ENCODE measurements at places on chromosomes 5 and 9.
A peak's percentile ranks its signal among the peaks of the same experiment; 100 is the strongest.

DNA sequence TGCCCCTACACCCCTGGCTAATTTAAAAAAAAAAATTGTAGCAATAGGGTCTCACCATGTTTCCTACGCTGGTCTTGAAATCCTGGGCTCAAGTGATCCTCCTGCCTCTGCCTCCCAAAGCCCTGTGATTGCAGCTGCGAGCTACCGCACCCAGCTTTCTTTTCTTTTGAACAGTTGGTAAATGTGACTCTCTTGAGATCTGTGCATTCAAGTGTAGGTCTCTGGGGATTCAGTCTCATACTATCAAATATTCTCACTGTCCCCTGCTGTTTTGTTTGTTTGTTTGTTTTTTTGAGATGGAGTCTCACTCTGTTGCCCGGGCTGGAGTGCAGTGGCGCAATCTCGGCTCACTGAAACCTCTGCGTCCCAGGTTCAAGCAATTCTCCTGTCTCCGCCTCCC lies 42.3 kb upstream of the CXXC5 start:
- no peak for DNase-seq

DNA sequence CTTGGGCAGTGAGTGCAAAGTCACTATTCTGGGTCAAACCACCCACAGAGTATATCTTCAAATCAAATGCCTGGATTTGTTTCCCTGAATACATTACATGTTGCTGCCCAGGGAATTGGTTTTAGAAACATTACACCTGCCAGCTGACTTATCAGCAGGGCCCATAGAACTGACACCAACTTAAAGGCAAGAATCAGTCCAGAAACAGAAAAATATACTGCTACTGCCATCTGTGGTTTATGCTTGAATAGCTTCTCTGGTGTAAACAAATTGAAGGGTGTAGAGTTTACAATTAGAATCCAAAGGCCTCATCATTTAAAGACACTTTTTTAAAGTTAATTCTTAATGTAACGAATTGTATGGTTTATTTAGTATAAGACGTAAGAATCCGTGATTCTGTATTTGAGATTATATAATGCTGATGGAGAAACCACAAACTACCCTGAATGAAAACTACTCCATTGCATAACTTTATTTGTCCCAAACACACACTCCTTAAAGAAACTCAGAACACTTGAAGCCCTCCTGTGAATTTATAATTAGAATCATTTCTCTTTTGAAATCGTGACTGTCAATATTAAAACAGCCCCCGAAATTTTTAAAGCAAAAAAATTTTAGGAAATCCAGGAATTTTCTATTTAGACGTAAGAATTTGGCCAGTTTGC lies 6.2 kb downstream of the NR6A1 start:
- peak; percentile 78 for DNase-seq

- DNase-seq = no peak
These were observed 73.9 kb downstream of the VAV2 start for GRCh38 chr9:133918111-133918813.

DNA sequence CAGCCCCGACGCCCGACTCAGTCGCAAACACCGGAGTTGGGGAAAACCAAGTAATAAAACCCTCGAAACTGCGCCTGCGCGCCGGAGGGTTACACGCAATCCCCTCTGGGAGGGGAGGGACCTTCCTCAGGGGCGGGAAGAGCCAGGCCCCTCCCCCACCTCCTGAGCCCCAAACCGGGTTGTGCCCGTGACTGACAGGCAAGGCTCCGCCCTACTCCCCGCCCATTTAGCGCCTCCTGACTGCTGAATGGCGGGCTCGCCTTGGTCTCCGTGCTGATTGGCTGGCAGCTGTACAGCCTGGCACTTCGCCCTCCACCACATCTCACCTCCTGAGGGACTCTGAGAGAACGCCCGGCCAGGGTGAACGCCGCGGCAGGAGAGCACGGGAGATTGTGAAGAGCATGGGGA lies at the start of gene PRDM9:
Gene PRDM9, plus strand, starts transcription at position 332 of the 408 bp plus-strand sequence. CDS start 1,425 bp downstream, outside the sequence.
- DNase-seq = no peak

DNA sequence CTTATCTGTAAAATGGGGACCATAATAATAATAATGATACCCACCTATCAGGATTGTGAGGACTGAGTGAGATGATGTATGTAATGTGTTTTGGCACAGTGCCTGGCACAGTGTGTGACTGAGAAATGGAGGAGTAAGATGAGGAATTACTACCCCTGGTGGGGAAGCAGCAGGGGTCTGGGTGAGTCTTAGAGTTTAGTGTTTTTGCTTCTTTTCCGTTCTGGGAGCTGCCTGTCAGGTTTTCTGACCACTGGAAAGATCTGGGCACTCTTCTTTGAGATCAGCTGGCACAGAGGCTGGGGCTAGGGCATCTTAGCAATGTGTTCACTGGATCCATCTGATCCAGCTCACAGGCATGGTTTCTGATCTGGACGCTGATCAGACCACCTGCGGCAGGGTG lies 8.5 kb downstream of the LCP2 start:
- no peak for DNase-seq

DNA sequence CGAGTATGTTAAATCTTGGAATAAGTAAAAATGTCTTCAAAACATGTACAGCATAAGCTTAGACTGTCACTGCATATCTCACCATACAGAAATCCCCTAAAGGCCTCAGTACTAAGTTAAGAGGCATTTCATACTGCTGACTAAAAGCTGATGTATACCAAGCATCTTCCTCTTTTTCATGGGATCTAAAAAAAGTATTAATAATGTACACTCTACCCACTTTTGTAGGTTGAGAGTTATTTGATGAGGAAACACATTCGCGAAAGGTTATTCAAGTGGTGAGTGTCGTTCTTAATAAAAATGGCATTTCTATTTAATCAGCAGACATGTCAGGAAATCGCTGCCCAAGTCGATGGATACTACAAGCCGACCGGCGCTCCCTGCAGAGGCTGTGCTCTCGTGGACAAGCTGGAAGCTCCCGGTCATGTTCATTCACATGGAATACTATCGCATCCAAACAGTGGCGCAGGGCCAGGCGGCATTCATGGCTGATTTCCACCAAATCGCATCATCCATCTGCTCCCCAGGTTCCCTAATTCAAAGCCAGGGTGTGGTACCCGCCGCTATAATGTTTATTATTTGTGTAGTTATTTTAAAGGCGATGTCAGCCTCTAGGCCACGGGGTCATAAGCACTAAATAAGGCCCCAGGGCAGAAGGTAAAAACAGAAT lies 724 bp downstream of the SGTB start:
- DNase-seq = peak; percentile 39

DNA sequence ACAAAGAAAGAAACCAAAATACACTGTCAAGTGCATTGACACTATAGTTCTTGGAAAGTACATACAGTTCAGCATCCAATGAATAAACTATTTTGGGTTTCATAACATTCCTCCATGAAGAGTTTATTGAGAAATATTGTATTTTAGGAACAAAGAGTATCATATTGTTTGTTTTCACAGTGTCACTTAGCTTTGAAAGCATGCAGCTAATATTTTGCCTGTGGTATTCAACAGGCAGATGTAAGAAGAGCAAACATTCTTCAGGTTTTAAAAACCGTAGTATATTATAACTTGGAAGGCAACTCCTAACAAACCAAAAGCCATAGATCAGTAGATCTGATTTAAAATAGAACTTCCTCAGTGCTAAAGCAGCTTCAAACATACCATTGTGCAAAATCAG lies 4.5 kb downstream of the PRELID2 start:
- peak; percentile 18 for DNase-seq

GRCh38 chr5:64163746-64164145 lies 1.9 kb upstream of the RNF180 start:
- DNase-seq = no peak

- no peak for DNase-seq
These were observed 124.3 kb downstream of the ENC1 start for GRCh38 chr5:74516211-74516636.

- DNase-seq = no peak
These were observed 37.3 kb upstream of the TJP2 start for GRCh38 chr9:69136779-69137178.

GRCh38 chr9:131138676-131139075 lies 13.3 kb downstream of the NUP214 start:
- no peak for DNase-seq

DNA sequence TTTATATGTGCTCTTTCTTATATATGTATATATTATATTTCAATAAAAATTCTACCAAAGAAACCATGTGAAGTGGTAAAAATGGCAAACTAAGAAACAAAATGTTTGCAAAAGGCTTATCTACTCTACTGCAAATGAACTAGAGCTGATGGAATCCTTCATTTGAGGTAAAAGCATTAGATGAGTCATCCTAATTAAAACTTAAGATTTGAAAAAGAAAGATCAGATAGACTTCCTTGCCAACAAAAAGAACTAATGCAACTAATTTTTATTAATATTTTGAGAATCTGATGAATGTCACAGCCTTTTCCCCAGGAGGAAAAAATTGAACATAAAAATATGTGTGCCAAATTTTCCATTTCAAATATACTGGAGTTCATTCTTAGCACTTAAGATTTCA lies 84.1 kb upstream of the SLCO4C1 start:
- no peak for DNase-seq

- DNase-seq = no peak
These were observed 484.6 kb downstream of the PRELID2 start for GRCh38 chr5:145350513-145350912.

DNA sequence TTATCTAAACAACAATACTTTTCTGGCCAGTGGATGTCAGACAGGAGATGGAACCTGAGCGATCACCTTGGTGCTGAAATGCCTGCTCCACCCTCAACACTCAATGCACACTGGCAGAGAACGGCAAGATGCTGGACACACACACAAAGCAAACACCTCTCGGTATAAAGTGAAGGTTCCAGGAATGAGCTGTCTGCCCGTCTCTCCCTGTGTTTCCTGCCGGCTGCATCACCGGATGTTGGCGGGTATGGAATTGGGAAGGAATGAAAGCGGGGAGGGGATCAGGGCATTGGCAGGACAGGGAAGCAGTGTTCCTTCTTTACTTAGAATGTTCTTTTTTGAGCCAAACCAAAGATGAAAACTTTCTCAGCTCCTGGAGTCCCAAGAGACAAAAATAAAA lies 59.2 kb downstream of the MED10 start:
- DNase-seq = no peak

- no peak for DNase-seq
These were observed 93.3 kb downstream of the RAPGEF6 start for GRCh38 chr5:131541762-131542161.

GRCh38 chr5:42600441-42600840 lies 156.2 kb upstream of the CCDC152 start:
- DNase-seq = no peak

- peak; percentile 61 for DNase-seq
These were observed 11.8 kb downstream of the SUB1 start for GRCh38 chr5:32597041-32597629.

DNA sequence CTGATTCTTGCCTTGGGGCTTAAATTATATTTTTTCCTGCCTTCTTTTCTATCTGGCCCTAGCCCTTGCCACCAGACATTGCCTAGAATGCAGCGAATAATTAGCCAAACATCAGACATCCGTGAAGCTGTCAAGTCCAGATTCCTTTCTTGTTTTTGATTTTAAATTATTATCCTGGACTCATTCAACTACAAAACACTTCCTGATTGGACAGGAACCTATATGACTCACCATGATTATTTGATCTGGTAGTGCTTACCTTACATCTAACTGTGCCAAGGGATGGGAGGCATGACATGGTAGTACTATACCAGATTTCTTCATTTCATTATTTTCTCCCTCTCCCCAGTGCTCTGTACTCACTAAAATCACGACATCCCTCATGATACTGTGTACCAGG lies 829.6 kb downstream of the TLR4 start:
- no peak for DNase-seq

- DNase-seq = no peak
These were observed 180.6 kb downstream of the FGF18 start for GRCh38 chr5:171599957-171600612.
